ENCODE measurements at places on chromosomes 16 and 17. TPM values are rescaled to one million over a fixed set of nuclear protein-coding genes. Genes with fewer than 3 reads are reported as not detected.

The PPY gene
- not detected for total RNA-seq

GRCh38 chr17:77875051-77875780 is 83.3 kb upstream of the TNRC6C start:
- DNase-seq = no peak

DNA sequence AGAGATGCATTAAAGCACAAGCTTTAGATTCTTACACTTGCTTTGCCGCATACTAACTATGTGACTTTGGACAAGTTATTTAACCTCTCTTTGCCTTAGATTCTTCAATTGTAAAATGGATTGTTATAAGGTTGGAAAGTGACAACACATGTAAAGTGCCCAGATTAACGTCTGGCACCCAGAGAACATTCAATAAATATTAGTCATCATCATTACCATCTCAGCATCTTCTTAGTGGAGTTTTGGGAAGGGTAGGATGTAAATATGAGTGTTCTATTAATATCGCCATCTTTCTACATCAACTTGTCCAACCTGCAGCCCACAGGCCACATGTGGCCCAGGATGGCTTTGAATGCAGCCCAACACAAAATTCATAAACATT is 27.4 kb upstream of the FAM20A start:
- no peak for DNase-seq

The KIAA0513 gene
- total RNA-seq = 16.2 TPM

DNA sequence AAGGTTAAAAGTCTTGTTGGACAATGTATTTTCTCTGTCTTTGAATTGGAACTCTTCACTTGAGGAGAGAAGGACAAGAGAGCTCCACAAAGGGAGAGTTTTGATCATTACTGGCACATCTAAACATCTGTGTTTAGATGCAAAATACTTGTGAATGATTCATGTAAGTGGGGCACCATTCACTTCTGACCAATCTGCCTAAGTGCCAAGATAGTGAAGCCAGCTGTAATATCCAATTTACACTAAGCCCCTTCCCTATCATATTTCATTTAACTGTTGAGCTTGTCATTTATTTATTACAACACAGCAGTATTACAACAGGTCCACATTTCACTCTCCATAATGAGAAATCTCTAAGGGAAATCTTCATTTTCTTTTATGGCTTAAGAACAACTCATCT is 832.3 kb upstream of the GOT2 start:
- no peak for DNase-seq

The WSCD1 gene
- 0.88 TPM for total RNA-seq

The PIRT gene
- total RNA-seq = not detected

The TPSD1 gene
- 5.9 TPM for total RNA-seq

DNA sequence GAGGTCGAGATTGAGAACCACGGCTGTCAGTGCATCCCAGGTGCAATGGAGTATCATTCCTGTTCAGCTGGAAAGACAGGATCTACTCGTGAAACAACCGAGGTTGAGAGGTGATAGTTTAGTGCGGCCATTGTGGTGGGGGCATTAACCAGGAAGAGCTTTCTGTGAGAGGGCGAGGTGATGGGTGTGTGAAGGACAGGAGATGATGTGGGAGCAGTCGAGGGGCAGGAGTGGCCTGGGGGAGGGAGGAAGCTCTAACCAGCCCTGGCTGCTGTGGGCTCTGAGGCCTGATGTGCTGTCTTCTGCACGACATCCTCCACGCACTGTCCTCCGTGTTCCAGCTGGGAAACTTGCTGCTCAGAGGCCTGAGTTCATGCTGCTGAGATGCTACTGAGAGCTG is 22.0 kb downstream of the GOSR2 start:
- DNase-seq = no peak

DNA sequence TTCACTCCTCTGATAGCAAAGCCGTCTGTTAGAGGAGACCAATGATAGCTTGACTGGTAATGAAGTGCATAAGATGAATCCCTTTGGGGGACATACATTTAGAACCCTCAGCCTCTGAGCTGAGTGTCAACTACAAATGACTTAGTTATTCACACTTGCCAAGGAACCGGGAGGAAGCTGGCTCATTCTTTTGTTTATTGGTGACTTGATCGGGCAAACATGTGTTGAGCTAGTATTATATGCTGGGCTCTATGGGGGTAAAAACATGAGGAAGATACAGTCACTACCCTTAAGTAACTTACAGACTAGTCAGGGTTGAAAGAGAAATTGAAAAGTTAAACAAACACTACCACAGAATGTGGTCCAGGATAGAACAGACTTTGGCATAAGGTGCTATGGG is 3.0 kb downstream of the CCL16 start:
- DNase-seq = no peak

The HSD17B1 gene
- total RNA-seq = 1.2 TPM

DNA sequence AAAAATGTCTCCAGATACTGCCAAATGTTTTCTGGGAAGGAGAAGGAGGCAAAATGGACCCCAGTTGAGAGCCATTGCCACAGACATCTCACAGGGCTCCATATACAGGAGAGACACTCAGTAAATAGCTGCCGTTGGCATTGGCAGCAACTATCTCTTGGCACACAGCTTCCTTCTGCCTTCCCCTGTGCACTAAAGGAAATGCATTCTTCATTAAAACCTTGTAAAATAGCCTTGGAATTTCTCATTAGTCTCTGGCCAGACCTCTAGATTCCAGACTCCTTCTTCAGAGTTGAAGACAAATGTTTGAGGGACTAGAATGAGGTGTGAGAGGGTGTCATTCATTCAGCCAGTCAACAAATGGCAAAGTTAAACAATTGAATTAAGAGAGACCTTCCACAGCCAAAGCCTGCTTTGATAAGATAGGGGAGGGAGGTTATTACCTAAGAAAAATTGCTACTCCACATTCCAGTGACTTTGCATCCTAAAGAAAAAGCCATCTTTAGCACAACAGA is 223.9 kb upstream of the HS3ST3A1 start:
- no peak for DNase-seq

- no peak for DNase-seq
Measured at GRCh38 chr16:86395477-86395876, 114.8 kb upstream of the FOXF1 start.

The ATP2A1 gene
- 0.33 TPM for total RNA-seq

DNA sequence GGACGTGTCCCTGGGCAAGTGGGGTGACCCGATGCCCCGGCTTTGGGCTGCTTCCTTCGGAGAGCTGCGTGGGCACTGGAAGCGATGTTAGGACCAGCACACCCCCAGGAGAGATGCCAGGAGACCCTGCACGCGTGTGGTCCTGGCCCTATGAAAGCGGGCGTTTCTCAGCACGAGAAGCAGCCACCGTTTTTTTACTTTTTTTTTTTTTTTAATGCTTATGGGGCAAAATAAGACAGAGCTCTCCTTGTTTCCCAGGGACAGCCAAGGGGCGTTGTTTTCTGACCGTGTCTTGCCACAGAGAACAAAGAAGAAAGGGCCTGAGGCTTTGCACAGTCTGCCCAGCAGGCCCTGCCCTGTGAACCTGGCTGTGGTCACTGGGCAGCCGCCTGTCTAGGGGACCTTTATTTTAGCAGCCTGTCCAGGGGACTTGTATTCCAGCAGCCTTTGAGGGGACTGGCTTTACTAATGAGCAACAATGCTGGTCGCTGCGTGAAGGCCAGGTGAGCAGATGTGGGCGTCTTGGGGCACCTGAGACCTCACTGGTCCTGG is 996 bp downstream of the SLC25A10 start:
- no peak for DNase-seq

- no peak for DNase-seq
Measured at GRCh38 chr17:12618557-12618956, 47.1 kb upstream of the MYOCD start.

DNA sequence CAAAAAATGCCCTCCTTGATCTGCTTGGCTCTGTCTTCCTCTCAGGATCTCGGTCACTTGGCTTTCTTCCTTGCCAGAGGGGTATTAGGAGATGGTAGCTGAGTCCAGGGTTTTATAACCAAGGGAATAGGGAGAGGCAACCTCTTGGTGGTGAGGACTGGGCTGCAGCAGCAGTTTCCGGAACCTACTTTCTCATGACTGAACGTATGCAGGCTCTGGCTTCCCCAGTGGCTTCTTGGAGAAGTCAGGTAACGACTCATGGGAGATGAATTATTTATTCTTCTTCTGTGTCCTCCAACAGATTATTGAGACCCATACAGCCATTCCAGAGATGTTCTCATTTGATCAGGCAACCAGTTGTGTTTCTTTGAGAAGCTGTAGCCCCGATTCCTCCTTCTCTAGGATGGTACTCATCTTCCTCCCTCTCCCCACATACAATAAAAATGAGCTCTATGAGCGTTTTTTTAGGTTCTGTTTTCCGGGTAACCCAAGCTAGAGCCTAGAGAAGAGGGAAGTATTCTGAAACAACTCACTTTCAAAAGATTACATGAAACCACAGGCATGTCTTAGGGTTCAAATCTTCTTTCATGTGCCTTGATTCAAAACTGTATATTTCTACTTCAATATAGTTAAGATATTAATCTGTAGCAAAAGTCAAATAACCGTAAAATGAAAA is 22.3 kb upstream of the DHX40 start:
- DNase-seq = no peak

GRCh38 chr16:12587170-12587569 is 216.5 kb downstream of the CPPED1 start:
- DNase-seq = no peak

The USH1G gene
- total RNA-seq = not detected

DNA sequence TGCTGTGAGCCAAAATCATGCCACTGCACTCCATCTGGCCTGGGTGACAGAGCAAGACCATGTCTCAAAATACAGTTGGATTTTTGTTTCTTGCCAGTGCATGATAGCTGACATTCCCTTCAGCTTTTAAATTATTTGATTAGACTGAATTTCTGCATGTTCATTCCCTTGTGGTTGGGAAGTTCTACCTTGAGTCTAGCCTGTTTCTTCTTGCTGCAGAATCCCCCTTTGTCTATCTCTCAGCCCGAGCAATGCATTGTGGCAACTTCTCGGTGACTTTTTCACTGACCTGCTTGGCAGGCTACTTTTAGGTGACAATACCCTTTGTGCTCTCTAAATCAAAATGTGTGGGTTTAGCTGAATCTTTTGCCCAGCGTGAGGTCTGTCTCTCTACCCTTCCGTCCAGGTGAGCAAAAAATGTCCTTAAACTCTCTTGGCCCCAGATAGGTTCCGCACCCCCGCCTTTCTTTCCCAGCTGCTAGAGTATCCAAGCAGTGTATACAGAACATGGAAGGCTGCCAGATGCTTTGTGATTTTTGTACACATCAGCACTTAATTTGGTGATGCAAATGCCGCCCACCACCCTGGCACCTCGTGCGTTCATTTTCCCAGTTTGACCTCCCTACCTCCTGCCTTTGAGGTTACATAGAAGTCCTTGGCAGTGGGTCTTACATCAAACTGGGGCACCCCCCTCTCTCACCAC is 130.2 kb downstream of the ABCC6 start:
- peak; percentile 71 for DNase-seq
